ENCODE measurements at places on chromosomes 6 and 20. TPM values are rescaled to one million over a fixed set of nuclear protein-coding genes. Genes with fewer than 3 reads are reported as not detected.

GRCh38 chr6:36428911-36429310 is 13.7 kb downstream of the PXT1 start:
- no peak for DNase-seq

DNA sequence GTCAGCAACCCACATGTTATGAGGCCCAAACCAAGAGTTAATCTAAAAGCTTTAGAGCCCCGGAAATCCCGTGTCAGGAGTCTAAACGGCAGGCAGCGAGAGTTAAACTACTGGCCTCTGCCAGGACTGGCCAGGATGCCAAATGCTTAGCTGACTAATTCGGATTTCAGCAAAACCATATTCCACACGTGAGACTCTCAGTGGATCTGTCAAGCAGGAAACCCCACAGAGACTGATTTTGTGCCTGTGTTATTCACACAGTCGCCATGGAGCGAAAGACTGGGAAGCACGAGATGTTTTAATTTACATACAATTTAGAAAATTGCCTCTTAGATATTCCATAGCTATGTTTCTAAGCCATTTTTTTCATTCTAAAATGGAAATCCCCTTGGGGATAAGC is 152.9 kb downstream of the RNASET2 start:
- DNase-seq: no peak

DNA sequence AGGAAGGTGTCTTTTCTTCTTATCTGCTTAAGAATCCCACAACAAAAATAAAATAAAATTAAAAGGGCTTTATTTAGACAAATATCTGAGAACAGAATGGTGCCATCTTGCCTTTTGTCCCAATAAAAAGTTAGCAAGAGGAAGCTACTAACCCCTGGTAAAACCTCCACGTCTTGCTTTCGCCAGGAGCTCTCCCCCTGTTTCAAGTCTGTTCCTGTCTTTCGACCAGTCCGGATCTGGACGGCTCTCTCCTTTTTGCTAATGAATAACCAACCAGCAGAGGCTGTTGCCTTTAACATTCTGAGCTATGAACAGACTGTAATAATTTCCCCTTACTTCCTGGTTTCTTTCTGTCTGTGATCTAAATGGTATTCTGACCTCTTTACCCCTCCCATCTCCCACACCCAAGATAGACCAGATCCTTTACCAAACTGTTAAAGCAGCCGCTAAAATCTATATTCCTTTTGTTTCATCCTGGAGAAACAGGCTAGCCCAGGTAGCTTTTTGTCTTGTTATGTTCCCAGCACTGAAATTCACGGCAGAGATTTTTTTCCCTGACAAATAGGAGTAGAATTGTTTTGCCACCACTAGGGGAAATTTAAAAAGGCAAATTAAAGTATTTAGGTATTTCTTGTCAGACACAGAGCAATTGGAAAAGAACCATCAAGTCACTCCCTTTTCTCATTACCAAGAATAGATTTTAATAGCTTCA is at the start of gene FRK:
Gene FRK (minus strand): TSS at position 320 of the 712 bp plus-strand sequence. CDS start 580 bp downstream, outside the sequence.
- DNase-seq: no peak

- no peak for DNase-seq
Observed at GRCh38 chr6:111536910-111537527, 54.0 kb upstream of the REV3L start.

- DNase-seq: no peak
Observed at GRCh38 chr6:114195027-114195365, 147.8 kb downstream of the HS3ST5 start.

- no peak for DNase-seq
Observed at GRCh38 chr6:159808647-159809046, 8.6 kb downstream of the PNLDC1 start.

Gene RAD21L1
- not detected for total RNA-seq

Gene CDSN
- not detected for total RNA-seq

Gene REM1
- total RNA-seq: not detected
